ENCODE measurements at places on chromosomes 12 and 14. TPM values are rescaled to one million over a fixed set of nuclear protein-coding genes. Genes with fewer than 3 reads are reported as not detected.

GRCh38 chr14:64643709-64644108 is 60.5 kb upstream of the PLEKHG3 start:
- DNase-seq: no peak

Gene TMPRSS12
- polyA plus RNA-seq: 0.06 TPM

Gene SLCO1B1
- not detected for polyA plus RNA-seq

GRCh38 chr12:111597831-111598636 is 1.1 kb downstream of the ATXN2 start:
- DNase-seq: peak; percentile 28

DNA sequence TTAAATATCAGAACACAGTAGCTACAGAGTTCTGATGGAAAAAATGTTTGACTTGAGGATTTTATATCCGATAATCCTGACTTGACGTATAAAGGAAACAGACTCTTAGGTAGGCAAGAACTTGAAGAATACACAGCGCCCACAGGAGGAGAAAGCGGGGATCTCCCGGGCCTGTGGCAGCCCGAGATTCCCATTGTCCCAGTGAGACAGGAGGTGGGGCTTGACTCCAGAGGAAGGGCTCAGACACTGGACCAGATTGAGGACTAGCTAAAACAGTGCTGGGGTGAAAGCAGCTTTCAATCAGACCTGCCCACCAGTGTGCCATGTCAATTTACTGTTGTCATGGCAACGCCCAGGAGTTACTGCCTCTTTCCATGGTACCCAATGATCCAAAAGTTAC is 51.1 kb upstream of the C14orf180 start:
- DNase-seq: no peak

Gene PDZRN4
- polyA plus RNA-seq: 4.3 TPM

Gene STRAP
- polyA plus RNA-seq: 213 TPM

- no peak for DNase-seq
These were observed 56.5 kb upstream of the KCNH3 start for GRCh38 chr12:49482095-49483051.

GRCh38 chr12:68037616-68038255 is 48.5 kb downstream of the IFNG-AS1 start:
- DNase-seq: no peak

DNA sequence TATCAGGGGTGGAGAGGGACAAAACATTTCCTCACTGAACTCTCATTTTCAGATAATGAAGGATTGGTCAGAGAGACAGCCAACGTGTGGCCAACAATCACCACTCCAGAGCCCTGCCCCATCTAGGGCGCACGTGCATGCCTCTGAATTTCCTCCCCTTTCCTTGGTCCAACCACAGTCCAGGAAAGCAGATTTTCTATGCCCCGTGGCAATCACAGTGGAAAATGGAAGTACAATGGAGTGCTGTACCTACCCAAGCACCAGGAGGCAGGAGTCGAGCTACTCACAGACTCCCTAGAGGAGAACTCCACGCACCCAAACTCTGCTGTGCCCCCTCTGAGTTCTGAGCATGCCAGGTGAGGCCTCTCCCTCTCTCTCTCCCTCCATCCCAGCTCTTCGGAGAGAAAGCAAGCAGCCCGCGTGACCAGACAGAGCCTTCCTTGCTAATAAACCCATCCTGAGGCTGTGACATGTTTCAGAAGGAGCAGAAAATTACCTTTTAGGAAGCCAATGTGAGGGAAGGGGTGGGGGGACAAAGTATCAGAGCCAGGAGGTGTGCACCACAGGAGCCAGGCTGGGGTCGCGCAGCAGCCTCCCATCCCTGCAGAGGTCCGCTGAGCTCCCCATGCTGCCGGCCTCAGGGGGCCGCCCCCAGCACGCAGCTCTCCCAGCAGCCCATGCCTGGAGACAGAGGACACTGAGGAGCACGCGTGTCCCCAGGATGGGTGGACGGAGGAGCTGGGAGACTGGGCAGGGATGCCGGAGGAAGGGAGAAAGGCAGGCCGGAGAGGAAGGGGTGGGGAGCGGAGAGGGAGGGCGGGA is 73.4 kb downstream of the PITPNM2 start:
- DNase-seq: no peak

GRCh38 chr12:19014240-19014639 is 115.3 kb upstream of the PLEKHA5 start:
- DNase-seq: no peak

Gene STYK1
- polyA plus RNA-seq: 1.2 TPM

Gene GLIPR1L1
- polyA plus RNA-seq: 0.51 TPM

DNA sequence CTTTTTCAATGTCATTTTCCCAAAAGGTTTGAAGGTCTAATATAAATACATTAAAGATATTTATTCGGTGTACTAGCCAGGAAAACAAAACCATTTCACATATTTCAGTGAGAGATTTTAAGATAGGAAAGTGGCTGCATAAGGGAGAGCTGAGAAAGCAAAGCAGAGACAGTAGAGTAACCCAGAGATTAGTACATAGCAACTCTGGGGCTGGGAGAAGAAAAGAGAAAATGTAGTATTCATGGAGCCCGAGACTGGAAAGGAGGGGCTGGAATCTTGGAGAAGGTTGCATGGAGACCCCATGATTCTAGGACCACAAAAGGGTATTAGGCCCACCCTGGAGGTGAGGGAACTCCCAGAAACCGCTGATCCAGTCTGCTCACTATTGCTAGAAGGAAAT is 236.9 kb downstream of the PAWR start:
- DNase-seq: no peak

DNA sequence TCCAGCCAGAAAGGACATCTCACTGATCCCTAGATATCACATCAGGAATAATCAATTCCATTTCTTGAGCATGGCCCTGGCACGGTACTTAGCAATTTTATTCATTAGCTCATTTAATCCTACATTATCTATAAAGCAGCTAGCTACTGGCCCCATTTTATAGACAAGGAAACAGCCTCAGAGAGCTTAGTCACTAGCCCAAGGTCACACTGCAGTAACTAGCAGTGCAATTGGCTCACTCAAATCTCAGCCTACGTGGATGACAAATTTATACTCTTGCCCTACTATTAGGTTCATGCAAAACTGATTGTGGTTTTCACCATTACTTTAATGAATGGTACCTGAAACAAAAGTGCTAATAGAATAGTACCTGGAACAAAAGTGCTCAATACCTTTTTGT is 41.7 kb downstream of the NUAK1 start:
- no peak for DNase-seq

Gene C12orf54
- 0.49 TPM for polyA plus RNA-seq

Gene CCDC38
- 0.49 TPM for polyA plus RNA-seq

GRCh38 chr14:80055667-80056496 is 155.4 kb downstream of the DIO2 start:
- DNase-seq: peak; percentile 39

Gene CIROP
- 0.04 TPM for polyA plus RNA-seq

DNA sequence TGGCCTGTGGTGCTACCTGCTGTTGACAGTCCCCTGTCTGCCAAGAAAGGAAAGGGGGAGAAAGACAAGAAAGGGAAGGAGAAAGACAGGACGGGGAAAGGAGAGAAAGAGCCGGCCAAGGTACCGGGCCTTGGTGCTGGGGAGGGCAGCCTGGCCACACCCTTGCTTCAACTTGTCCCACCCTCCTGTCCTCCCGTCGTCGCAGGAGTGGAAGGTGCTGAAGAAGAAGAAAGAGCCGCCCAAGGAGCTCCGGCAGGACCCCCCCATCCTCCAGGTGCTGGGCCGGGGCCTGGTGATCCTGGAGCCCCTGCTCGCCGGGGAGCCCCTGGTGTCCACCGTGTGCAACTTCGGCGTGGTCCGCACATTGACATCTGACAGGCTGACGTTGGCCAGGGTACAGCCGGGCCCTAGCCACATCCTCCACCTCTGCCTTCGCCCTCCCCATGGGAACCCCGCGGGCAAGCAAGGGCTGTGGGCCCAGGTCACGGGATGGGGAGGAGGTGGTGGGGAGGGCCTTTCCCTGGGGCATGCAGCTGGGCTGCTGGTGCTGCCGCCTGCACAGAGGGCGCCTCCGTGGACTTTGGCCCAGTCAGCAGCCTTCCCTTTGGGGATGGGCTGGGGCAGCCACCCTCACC is 2.9 kb upstream of the B3GNT4 start:
- DNase-seq: no peak

GRCh38 chr12:54134850-54135249 is 53.9 kb downstream of the SMUG1 start:
- DNase-seq: no peak

Measured in right renal pelvis (tissue), 4 donors.